ENCODE measurements at places on chromosomes 3 and 15.

GRCh38 chr3:152205097-152205593 is 63.6 kb upstream of the MBNL1 start:
- DNase-seq = no peak

- DNase-seq = no peak
Observed at GRCh38 chr3:53051929-53052328, 6.1 kb upstream of the SFMBT1 start.

GRCh38 chr15:95998935-95999334 is 331.6 kb upstream of the NR2F2 start:
- no peak for DNase-seq

- DNase-seq = no peak
Observed at GRCh38 chr15:39462691-39463090, 118.2 kb upstream of the THBS1 start.

- DNase-seq = no peak
Observed at GRCh38 chr15:63296195-63296594, 18.8 kb downstream of the APH1B start.

GRCh38 chr15:85031086-85031943 is 49.7 kb downstream of the PDE8A start:
- no peak for DNase-seq

GRCh38 chr15:41936155-41936554 is 36.2 kb downstream of the EHD4 start:
- DNase-seq = no peak

GRCh38 chr3:52783211-52783555 is 5.8 kb downstream of the ITIH1 start:
- DNase-seq = no peak

DNA sequence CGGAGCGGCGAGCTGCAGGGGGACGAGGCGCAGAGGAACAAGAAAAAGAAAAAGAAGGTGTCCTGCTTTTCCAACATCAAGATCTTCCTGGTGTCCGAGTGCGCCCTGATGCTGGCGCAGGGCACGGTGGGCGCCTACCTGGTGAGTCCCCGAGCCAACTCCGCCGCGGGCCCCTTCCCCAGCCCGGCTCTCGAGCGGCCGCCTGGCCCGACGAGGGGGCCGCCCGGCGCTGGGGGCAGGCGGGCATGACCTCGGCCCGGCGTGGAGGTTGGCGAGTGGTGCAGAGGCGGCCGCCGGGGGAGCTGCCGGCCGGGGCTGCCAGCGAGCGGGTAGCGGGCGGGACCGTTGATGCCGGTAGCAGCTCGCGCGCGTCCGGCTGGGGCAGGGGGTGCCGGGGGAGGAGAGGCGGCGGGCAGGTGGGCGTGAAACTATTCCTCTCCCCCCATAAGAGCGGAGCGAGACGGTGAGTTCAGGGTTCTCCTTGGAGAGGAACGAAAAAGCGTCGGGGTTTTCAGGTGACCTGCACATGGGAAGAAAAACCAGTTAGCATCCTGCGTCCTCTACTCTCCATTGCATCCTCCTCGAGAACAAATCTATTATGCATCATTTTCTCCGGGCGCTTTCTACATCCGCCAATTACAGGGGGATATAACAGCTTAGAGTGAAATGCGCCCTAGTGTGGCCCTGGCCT is 585 bp downstream of the SLCO3A1 start:
- peak; percentile 39 for DNase-seq
